ENCODE measurements at places on chromosomes 3 and 15.

- no peak for DNase-seq
These were observed 418 bp downstream of the ALPK3 start for GRCh38 chr15:84817466-84818081.

DNA sequence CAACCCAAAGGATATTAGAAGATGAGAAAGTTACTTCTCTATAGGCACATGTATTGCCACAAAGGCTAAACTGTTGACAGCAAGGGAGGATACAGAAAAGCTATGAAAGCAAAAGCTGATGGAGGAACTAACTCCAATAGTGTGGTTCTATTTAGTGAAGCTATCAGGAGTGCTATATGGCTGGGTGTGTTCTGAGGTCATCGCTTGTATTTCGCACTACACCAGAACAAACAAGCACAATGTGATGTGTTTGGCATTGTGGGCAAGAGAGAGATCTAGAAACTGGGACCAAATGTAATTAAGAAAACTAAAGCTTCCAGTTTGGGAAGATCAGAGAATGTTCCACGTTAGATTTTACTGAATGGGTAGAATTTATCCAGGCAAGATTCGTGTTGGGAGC is 220.4 kb upstream of the UMPS start:
- no peak for DNase-seq

GRCh38 chr15:26070095-26070532 is 207.0 kb upstream of the ATP10A start:
- DNase-seq, result no peak

- DNase-seq, result peak; percentile 26
These were observed 627 bp downstream of the NT5DC2 start for GRCh38 chr3:52532838-52533622.

- no peak for DNase-seq
These were observed 14.9 kb downstream of the SEMA6D start for GRCh38 chr15:47732248-47732647.

DNA sequence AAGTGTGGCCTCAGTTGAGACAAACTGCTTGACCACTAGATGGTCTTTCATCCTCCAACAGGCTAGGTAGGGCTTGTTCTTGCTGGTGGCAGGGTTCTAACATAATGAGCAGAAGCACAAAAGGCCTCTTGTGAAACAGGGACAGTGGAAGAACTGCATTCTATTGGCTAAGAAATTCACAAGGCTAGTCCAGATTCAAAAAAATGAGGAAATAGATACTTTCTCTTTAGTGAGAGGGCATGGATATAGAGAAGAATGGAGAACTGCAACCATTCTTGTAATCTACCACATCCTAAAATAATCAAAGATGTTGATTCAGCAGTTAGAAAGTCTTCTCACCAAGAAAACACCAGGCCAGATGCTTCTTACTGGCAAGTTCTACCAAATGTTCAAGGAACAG is 143.7 kb upstream of the LRIG1 start:
- no peak for DNase-seq

GRCh38 chr3:71984843-71985613 is 200.1 kb upstream of the PROK2 start:
- no peak for DNase-seq

- no peak for DNase-seq
These were observed 4.3 kb downstream of the PEAK1 start for GRCh38 chr15:77415450-77416147.

DNA sequence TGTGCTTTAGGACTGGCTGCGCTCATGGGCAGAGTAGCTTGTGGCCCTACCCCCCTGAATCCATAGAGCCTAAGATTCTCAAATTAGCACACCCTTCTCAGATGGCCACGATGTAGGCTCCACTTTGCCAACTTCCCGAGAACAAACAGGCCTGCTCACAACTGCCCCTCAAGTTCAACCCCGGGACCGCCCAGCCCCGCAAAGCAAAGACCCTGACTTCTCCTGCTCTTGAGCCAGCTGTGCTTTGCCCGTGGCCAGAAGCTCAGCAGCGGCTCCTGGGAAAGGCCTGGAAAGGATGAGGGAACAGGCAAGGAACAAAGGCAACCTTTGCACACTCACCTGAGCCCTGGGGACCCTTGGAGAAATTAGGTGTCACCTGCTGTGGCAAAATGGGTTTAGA is 32.0 kb downstream of the CYP11A1 start:
- no peak for DNase-seq

- DNase-seq, result no peak
These were observed 57.0 kb upstream of the MRPS22 start for GRCh38 chr3:139286825-139287224.

DNA sequence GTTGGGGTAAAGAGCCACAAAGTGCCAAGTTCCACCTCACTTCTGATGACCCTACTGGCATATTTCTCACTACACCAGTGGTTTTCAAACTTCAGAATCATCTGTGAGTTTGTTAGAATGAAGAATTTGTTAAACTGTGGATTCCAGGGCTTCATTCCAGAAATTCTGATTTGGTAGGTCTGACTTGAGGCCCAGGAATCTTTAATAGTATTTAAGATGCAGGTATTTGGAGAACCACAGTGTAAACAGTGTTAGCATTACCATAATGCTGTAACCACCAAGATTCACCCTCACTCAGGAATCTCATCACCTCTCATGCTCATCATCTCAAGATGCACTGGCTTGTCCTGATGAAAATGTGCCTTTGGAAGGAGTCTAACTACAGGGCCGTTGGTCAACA is 6.0 kb downstream of the KCNMB3 start:
- no peak for DNase-seq

GRCh38 chr15:56913670-56914069 is 4.8 kb upstream of the TCF12 start:
- peak; percentile 7 for DNase-seq

DNA sequence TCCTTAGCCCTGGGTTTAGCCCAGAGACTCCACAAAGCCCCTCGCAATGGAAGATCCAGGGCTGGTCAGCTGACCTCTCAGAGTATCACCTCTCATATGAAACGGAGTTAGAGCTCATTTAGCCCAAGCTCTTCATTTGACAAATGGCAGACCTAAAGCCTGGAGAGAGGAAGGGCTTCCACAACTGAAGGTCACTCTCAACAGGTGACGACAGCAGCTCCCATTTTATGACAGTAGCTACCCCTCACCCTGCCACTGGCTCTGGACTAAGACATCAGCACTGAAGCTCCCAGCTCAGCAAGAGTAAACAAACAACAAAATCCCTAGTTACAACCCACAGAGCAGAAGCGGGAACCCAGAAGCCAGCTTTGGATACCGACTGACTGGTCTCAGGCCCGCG is 33.7 kb downstream of the TLE3 start:
- DNase-seq, result no peak

DNA sequence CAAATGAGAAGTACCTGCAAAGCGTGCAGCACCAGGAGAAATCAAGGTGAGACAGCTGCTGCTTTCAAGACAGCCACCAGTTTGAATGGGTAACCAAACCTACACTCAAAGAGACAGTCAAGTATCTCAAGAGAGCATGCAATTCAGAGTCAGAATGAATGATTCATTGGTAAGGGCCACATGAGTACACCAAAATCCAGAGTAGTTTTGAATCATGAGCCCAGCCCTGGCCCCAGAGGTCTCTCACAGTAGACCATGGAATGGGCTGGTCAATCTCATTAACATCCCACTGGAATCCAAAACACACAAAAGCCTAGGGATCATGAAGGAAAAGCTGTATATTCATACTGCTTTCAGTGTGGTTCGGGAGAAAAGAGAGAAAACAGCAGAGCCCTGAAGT is 242.8 kb downstream of the TBL1XR1 start:
- DNase-seq, result no peak

DNA sequence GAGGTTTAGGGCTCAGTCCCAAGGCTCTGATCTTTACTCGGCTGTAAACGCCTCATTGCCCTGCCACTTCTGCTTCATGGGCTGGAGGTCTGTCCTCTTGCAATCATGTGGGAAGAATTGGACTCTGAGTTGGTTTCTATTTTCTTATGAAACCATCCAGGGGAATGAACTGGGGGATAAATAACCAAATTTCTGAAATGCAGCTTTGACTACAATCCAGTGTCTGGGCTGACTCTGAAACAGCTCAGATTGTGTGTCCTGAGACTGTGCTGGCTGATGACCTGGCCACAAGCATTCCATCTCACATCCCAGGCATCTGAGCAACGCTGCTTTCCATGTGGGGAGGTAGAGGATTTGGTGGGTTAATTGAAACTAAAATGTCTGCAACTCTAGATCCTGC is 71.0 kb upstream of the GALNT15 start:
- peak; percentile 90 for DNase-seq

DNA sequence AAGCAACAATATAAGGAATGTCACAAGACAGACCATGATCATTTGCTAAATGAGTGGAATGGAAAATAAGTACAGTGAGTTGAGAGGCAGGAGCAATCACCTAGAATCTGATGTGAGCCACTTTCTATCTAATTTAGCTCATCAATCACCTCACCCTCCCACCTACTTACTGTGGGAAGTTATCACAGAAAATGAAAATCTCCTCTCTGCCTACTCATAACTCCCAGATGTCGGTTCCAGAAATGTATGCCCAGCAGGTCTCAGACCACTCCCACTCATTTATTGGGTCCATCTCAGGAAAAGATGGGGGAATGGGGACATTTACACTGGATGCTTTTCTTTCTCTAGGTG is 270.9 kb downstream of the FHIT start:
- no peak for DNase-seq

GRCh38 chr3:152260026-152260425 is 8.7 kb upstream of the MBNL1 start:
- no peak for DNase-seq

- DNase-seq, result no peak
These were observed 13.3 kb downstream of the ANKRD63 start for GRCh38 chr15:40269604-40270003.

GRCh38 chr15:101444807-101445508 is 44.5 kb downstream of the PCSK6 start:
- no peak for DNase-seq

- DNase-seq, result no peak
These were observed 135.7 kb downstream of the ZPLD1 start for GRCh38 chr3:102570511-102570910.

- DNase-seq, result peak; percentile 4
These were observed 769.1 kb downstream of the NTRK3 start for GRCh38 chr15:87487484-87487883.

DNA sequence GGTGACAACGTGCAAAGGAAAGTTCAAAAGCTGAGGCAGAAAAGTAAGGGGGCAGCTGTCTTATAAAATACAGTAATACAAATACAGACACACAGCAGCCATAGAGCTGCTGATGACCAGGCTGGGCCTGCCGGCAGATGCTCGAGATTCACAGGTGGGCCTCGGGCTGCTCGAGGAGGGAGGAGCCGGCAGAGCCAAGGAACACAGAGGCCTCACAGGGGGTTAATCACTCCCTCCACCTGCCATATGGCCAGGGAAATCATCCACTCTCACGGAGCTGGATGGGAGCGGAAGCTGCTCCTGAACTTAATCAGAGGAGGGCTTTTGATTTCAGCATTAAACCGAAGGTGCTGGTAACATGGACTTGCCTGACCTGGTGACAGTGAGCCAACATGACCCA is 29.6 kb upstream of the MGLL start:
- no peak for DNase-seq

- peak; percentile 30 for DNase-seq
These were observed 319.6 kb downstream of the ZBTB20 start for GRCh38 chr3:114827495-114827894.

GRCh38 chr3:120425572-120426250 is 25.1 kb downstream of the FSTL1 start:
- peak; percentile 85 for DNase-seq

GRCh38 chr15:62920682-62921502 is 121.7 kb upstream of the TPM1 start:
- DNase-seq, result peak; percentile 60

- DNase-seq, result no peak
These were observed 182.0 kb downstream of the FGF12 start for GRCh38 chr3:192545333-192545732.

DNA sequence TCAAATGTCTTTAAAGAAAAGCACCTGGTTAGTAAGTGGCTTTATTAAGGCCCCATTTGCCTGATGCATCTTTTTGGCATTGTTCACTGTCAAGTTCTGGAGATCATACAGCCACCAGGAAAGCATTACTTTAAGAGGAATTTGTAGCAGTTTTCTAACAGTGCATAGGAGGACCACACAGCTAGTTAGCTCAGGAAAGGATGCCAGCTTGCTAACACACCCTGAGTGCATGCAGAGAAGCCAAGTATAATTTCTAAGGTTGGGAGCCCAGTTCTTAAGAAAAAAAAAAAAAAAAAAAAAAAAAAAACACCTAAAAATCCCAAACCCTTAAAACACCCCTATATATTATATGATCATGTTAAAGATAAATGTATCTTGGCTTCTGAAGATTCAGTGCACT is 102.0 kb upstream of the FEZF2 start:
- no peak for DNase-seq

DNA sequence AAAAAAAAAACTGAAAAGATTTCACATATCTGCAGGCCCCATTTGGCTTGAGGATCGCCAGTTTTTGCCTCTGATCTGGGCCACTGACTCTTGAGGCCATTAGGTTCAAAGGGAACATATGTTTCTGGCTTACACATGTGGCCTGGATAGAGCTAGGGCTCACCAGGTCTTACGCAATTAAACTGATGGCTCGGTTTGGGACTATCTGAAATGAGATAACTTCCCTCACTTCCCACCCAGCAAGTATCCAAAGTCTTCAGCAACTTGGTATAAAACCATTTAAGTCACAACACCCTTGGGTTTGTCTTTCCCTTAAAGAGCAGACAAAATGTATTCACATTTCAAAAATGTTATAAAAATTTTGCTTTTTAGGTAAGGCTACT is 36.3 kb downstream of the LRIG1 start:
- DNase-seq, result no peak

- peak; percentile 25 for DNase-seq
These were observed 663 bp downstream of the PDCD10 start for GRCh38 chr3:167733961-167734497.

- DNase-seq, result no peak
These were observed 506.9 kb upstream of the NECTIN3 start for GRCh38 chr3:110564674-110565073.

GRCh38 chr15:59232476-59232875 is 25.8 kb downstream of the LDHAL6B start:
- DNase-seq, result peak; percentile 83

DNA sequence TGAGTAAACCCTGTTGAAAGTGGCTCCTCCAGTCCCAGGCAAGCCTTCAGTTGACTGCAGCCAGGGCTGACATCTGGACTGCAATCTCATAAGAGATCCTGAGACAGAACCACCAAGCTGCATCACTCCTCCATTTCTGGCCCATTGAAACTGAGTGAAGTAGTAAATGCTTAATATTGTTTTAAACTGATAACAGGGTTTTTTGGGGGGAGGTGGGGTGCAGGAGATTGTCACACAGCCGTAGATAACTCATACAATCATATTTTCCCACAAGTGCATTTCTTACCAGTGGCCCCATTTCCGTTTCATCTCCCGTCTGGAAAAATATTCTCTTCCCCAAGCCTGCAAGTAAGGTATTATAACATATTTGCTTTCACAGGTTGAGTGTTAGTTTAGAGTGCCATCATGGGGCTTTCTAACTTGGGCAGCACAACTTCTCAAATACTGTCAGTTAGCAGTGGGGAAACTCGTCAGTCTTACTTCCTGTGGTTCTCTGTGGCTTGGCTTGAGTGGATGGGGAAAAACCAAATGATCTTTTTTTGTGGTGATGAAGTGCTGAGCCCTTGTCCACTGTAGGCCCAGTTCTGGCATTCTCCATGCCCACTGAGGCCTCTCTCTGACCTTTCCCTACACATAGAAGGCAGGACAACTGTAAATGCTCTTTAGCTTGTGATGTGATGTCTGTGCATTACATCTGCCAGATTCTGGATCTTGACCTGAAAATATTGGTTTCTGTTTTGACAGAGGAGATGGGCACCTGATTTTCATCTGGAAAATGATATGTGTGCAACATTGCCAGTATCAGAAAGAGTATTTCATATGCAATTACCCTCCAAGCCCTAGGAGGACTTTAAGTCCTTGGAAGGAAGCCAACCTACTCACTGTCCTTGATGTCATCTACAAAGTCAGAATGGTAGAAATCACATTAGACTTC is 90.1 kb upstream of the BHLHE40 start:
- DNase-seq, result no peak
